ENCODE measurements at places on chromosomes 7 and 10. TPM values are rescaled to one million over a fixed set of nuclear protein-coding genes. Genes with fewer than 3 reads are reported as not detected.

DNA sequence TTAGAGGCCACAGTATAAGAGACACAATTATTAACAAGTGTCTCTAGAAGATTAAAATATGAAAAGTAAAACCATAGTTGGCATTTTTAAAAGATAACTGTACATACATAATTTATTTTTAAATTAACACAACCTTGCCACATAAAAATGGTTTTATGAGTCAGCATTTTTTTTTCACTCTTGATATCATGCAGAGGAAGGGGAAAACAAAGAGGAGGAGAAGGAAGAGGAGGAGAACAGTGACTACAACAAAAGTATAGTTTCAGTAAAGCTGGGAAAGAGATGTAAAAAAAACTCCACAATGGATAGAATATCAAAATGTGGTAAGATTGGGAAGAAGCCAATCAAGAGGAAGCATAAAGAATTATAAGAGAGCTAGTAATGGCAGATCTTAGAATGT lies 34.0 kb downstream of the CH25H start:
- DNase-seq, result no peak

Gene SFRP4
- total RNA-seq, result 1.2 TPM

DNA sequence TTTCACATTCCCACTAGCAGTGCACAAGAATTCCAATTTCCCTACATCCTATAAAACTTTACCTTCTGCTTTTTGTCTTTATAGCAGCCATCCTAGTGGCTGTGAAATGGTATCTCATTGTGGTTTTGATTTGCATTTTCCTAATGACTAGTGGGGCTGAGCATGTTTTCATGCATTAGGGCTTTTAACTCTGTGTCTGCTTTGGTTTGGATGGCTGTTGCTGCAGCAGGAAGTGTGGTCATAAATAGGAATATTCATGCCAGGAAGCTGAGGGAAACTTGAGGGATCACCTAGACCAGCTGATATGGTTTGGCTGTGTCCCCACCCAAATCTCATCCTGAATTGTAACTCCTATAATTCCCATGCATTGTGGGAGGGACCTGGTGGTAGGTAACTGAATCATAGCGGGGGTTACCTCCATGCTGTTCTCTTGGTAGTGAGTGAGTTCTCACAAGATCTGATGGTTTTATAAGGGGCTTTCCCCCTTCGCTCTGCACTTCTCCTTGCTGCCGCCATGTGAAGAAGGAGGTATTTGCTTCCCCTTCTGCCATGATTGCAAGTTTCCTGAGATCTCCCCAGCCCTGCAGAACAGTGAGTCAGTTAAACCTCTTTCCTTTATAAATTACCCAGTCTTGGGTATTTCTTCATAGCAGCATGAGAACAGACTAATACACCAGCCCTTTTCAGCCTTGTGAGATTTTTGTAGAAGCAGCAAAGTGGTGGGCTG lies 181.8 kb upstream of the PITRM1 start:
- DNase-seq, result no peak

DNA sequence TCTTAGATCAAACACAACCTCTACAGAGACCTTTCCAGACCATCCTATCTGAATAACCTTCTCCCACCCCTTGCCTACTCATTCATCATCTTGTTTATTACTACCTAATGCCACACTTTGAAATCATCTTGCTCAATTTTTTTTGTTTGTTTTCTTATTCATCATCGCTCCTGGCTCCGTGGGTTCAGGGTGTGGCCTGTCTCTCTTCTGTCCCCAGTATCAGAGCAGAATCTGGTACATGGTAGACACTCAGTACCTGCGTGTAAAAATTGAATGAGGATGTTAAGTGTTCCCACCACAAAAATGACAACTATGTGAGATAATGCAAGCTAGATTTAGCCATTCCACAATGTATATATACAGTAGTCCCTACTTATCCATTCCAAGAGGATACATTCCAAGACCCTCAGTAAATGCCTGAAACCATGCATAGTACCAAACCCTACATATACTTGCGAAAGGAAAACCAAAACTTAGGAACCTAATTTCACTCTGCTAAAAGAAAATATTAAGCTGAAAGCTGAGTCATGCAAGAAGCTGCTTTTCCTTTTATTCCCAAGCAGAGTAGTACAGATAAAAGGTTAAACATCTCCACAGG lies 72.1 kb upstream of the SEC61G start:
- DNase-seq, result no peak

- DNase-seq, result no peak
Measured at GRCh38 chr10:11046776-11047160, 29.1 kb downstream of the CELF2 start.

GRCh38 chr10:53770903-53771302 lies 998.3 kb upstream of the MBL2 start:
- no peak for DNase-seq

Gene ACSM6
- total RNA-seq, result not detected

- no peak for DNase-seq
Measured at GRCh38 chr7:75042286-75042685, 31.3 kb downstream of the RCC1L start.

DNA sequence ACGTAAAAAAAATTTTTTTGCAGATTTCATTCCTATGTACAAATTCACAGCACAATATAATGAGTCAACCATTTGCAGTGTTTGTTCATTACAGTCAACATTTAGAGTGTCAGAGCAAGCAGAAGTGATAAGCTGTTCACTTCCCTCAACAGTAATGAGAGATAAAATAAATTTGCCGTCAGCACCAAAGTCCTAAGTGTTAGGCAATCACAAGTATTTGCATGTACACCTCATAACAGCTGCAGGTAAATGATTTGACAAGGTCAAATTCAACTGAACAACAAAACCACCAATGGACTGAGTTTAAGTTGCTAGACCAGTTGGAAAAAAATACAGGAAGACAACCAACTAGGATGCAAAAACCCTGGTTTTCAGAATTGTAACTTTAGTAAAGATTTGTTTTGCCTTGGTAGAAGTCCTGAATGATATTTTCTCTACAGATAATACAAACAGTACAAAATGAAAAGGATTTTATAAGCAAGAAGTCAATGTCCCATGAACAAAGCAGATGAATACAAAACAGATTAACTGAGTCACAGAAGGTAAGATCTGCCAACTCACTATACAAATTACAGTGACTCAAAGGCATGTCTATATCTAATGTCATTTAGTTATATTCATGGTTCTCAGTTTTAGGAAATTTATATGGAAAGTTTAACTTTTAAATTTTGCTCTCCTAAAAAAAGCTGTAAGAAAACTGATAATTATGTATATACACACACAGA lies 10.4 kb downstream of the RAPGEF5 start:
- no peak for DNase-seq

Gene ATRNL1
- 909 TPM for total RNA-seq

- DNase-seq, result no peak
Measured at GRCh38 chr7:109637428-109637990, 1067.8 kb downstream of the DNAJB9 start.

DNA sequence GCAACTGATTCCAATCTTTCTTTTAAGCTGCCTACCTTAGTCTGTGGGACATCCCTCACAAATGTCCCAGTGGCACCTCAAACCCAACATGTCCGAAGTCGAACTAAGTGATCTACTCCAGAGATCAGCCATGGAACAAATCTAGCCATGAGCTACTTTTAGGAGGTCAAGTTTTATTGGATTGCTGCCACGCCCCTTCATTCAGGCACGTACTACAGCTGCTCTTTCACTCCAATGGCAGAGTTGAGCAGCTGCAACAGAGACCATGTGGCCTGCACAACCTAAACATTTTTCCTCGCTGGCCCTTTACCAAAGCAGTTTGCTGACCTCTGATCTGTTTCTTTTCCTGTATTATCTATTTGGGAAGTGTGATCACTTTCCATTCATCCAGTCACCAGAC lies 192.4 kb upstream of the CDCA7L start:
- DNase-seq, result no peak

GRCh38 chr10:109913306-109913892 lies 9.9 kb downstream of the XPNPEP1 start:
- no peak for DNase-seq

DNA sequence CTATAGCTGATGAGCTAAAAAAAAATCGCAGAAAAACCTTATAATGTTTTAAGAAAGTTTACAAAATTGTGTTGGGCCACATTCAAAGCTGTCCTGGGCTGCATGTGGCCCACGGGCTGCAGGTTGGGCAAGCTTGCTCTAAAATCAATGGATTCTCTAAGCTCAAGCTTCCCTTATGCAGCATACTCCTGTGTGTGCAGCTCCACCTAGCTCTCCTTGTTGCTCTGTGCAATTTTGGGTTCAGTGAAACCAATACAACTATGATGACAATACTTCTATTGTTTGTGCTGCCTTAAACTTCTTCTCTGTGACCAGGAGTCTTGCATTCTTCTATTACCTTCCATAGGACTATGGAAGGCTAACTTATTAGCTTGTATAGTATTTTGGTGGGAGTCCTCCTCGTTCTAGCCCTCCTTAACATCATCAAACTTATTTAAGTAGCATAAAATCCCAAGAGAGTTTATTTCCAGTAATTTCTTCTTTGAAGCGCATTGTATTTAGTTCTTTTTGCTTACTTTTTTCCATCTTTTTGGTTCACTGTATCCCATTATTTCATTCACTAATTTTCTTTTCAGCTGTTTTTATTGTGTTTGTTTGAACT lies 170.9 kb upstream of the SMIM30 start:
- DNase-seq, result no peak

GRCh38 chr10:98134117-98134430 lies 383 bp upstream of the R3HCC1L start:
- peak; percentile 25 for DNase-seq

Gene ELAPOR2
- 21.6 TPM for total RNA-seq

- DNase-seq, result no peak
Measured at GRCh38 chr10:113689057-113689456, 9.3 kb downstream of the CASP7 start.

DNA sequence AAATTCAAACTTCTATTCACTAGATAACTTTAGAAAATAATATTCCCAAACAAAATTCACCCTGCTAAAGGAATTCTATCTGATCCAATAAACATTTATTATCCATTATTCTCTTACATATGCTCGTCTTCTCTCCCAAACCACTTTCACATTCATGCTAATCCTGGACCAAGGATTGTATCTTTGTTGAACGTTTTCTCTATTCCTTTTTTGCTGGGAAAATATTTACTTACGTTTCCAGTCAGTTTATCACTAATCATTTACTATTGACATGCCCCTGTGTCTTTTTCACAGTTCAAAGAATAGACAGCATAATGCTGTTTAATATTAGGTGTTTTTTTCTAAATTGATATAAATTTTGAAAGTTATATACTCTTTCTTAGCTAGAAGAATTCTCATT lies 3.2 kb downstream of the TEX47 start:
- no peak for DNase-seq

GRCh38 chr7:70579397-70580097 lies 552.4 kb upstream of the GALNT17 start:
- DNase-seq, result no peak

- DNase-seq, result no peak
Measured at GRCh38 chr10:130554701-130555410, 418.7 kb downstream of the GLRX3 start.

Gene MBLAC1
- 4.9 TPM for total RNA-seq

DNA sequence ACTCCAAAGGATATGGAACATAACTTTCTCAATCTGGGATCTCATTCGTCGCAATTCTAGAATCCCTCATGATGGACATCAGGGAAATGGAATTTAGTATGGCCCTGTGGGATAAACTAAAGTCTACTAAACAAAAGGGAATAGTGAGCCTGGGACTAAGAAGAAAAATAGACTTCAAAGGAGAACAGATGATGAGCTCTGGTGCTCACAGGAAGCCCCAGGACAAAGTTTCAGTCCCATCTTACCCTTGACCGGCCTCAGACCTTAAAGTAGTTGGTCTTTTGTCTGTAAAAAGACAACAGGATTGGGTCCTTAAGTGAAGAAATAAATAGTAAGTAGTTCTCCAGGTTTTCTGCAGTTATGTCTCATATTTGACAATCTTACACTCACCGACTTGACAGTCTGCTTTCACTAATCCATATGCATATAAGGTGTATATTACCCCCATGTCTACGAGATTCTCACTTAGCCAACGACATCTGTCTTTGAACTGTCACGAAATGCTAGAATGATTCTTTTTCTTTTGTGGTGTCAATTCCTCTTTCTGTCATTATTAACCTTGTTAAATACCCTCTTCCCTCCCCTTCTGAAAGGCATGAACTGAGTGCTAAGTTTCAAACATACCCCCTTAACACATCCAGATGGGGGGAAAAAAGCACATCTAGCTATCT lies 10.9 kb upstream of the IKZF1 start:
- DNase-seq, result no peak

Gene DNAJC30
- total RNA-seq, result 2.4 TPM

DNA sequence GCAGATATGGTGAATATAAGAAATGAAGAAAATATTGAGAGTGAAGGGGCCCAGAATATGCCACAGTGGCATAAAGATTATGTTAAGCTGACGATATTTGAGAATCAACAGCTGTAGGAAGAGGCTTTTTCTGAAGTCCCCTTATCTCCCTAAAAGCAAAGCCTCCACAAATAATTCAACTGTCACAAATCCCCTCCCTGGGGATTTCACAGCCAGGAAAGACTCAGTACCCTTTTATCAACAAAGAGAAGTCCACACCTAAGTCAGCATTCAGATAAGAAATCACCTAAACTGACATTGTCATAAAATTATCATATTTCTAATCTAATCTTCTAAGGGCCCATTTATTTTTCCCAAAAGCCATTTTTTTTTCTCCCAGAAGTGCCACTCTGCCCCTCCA lies 284.9 kb upstream of the VWC2 start:
- DNase-seq, result no peak

- no peak for DNase-seq
Measured at GRCh38 chr7:55157764-55158105, 138.9 kb downstream of the EGFR start.

DNA sequence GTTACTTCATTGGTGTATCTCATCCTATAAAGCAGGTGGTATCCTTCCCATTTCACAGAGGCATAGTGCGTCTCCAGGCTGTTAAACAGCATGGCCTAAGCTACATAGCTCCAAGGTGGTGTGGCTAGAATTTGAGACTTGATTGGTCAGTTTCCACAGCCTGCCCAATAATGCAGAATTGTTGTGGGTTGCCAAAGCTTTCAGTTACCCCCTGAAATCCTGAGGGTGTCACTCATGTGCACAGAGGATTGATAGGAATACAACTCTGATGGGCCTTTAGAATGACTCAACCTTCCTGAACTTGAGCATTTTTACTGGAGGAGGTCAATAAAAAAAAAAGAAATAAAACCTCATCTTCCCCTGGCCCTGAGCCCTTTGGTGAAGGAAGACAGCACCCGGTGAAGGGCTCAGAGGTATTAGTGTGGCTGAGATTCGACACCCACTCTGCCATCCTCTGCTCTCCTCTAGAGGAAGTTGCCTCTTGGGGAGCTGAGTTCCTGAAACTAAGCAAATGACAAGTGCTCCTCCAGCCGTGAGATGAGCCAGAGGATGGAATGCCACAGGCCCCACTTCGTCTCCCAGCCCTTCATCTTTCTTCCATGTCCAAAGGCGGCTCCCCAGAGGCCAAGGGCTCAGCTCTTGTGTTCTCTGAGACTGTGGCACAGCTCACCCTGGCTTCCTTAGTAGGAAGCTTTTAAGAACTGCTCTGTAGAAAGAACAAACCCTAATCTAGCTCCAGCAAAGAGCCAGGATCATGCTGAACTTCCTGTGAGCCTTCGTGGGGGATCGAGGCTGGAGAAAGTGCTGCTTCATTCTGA lies 1.0 kb downstream of the ACSL5 start:
- no peak for DNase-seq

GRCh38 chr10:218798-219197 lies 83.5 kb downstream of the ZMYND11 start:
- no peak for DNase-seq

Measured in frontal cortex (tissue), 4 donors.